ENCODE measurements at places on chromosomes 11 and 22.

DNA sequence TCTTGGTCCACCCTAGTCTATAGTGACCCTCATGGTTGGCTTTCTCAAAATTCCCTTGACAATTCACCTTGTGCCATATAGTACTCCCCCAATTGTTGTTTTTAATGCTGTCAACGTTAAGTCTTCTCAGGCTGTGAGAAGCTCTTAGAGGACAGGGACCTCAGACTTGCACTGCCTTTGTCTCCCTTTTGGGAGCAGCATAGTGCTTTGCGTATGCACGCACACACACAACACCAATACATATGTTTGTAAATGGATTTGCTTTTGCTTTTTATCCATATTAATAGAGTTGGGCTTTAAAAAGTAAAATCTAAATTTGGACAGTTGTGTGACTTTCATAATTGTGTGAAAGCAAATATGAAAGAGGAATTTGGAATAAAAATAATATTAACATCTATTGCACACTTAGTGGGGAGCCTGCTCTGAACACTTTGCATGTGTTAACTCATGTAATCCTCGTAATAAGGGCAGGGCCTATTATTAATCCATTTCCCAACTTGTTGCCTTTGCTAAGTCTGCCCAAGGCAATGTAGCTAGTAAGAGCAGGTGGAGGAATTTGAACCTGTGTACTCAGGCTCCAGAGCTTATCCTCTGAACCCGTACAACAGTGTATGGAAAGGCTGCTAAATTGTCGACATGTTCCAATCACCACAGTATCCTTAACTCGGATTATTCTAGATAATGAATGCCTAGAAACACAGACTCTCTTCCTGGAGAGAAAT, 257.7 kb upstream of the NARS2 start:
- H3K27me3 ChIP-seq: no peaks in the 10 kb centered on the region
- H3K27ac ChIP-seq: no peak overlapping the region
- H3K36me3 ChIP-seq: no peaks in the 10 kb centered on the region
- DNase-seq: no peak
- no peaks in the 10 kb centered on the region for H3K4me1 ChIP-seq

- no peak overlapping the region for H3K27ac ChIP-seq
- no peaks in the 10 kb centered on the region for H3K36me3 ChIP-seq
- peaks cover 5% of the 10 kb centered on the region for H3K4me1 ChIP-seq
Measured at GRCh38 chr11:77999446-78000030, 5.1 kb upstream of the INTS4 start.

- H3K36me3 ChIP-seq: no peaks in the 10 kb centered on the region
- peaks cover 9% of the 10 kb centered on the region for H3K4me1 ChIP-seq
- H3K27me3 ChIP-seq: no peaks in the 10 kb centered on the region
- no peak overlapping the region for H3K4me3 ChIP-seq
- no peak for DNase-seq
Measured at GRCh38 chr11:62865635-62866034, 15.1 kb upstream of the SLC3A2 start.

GRCh38 chr11:1938343-1939005, 8.7 kb upstream of the MRPL23 start:
- H3K27ac ChIP-seq: no peak overlapping the region
- no peak overlapping the region for H3K4me3 ChIP-seq
- no peaks in the 10 kb centered on the region for H3K36me3 ChIP-seq
- H3K4me1 ChIP-seq: peaks cover 18% of the 10 kb centered on the region

GRCh38 chr22:29877620-29878019, 5.4 kb upstream of the MTMR3 start:
- H3K27ac ChIP-seq: no peak overlapping the region
- no peak overlapping the region for H3K4me3 ChIP-seq
- H3K36me3 ChIP-seq: no peaks in the 10 kb centered on the region
- H3K4me1 ChIP-seq: peaks cover under 1% of the 10 kb centered on the region
- H3K27me3 ChIP-seq: no peaks in the 10 kb centered on the region
- no peak for DNase-seq

DNA sequence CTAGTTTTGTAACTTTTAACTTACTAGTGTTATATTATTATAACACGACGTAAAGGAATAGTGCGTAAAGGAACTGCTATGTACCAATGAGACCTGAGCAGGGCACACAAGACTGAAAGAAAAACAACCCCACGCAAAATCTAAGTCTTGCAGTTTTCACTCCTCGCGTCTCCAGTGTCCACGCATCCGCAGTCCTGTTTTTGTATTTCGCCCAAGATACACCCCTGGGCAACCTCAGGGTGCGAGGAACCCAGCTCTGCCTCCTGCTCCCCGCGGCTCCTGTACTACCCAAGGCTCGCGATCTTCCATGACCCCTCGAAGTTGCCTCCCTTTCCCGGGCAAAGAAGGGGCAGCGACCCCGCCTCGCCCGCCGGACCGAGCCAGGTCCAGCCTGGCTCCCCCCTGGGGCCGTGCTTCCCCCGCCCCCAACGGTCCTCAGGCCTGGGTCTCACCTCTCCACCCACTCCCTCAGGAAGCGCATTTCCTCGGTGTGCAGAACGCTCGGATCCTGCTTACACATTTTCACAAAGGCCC, 393 bp downstream of the ST13 start:
- no peaks in the 10 kb centered on the region for H3K27me3 ChIP-seq
- DNase-seq: no peak
- H3K4me1 ChIP-seq: peaks cover 55% of the 10 kb centered on the region
- H3K4me3 ChIP-seq: peak overlapping the region; percentile 88
- H3K27ac ChIP-seq: peak overlapping the region; percentile 97

- no peaks in the 10 kb centered on the region for H3K27me3 ChIP-seq
- H3K4me3 ChIP-seq: no peak overlapping the region
- H3K27ac ChIP-seq: no peak overlapping the region
Measured at GRCh38 chr11:101278286-101278685, 148.7 kb upstream of the PGR start.

GRCh38 chr11:83818349-83818748, 532.2 kb upstream of the CCDC90B start:
- H3K27ac ChIP-seq: no peak overlapping the region
- H3K4me1 ChIP-seq: no peaks in the 10 kb centered on the region
- H3K4me3 ChIP-seq: no peak overlapping the region
- no peak for DNase-seq
- no peaks in the 10 kb centered on the region for H3K27me3 ChIP-seq

- H3K27me3 ChIP-seq: peaks cover 95% of the 10 kb centered on the region
- H3K27ac ChIP-seq: no peak overlapping the region
- no peaks in the 10 kb centered on the region for H3K36me3 ChIP-seq
- H3K4me1 ChIP-seq: peaks cover 14% of the 10 kb centered on the region
- no peak overlapping the region for H3K4me3 ChIP-seq
Measured at GRCh38 chr11:69773626-69774353, 1.4 kb downstream of the FGF4 start.

GRCh38 chr11:103601225-103601846, 435.1 kb upstream of the DDI1 start:
- no peaks in the 10 kb centered on the region for H3K27me3 ChIP-seq
- no peak for DNase-seq
- no peaks in the 10 kb centered on the region for H3K36me3 ChIP-seq
- H3K4me1 ChIP-seq: no peaks in the 10 kb centered on the region

DNA sequence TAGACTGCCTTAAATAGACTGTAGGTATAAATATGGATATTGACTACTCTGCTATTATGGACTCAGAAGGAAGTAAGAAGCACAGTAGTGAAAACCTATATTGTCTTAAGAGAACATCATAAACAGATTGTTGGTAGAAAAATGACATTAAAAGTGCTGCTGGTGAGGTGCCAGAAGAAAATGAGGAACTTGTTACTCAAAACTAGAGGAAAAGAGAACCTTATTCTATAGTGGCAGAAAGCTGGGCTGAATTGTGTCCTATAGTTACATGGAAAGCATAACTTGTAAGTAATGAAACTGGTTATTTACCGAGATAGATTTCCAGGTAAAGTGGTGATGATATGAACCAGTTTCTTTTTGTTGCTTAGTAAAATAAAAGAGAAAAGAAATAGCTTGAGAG, 109.7 kb upstream of the CTSC start:
- no peak overlapping the region for H3K27ac ChIP-seq
- no peaks in the 10 kb centered on the region for H3K36me3 ChIP-seq
- no peaks in the 10 kb centered on the region for H3K27me3 ChIP-seq
- no peak overlapping the region for H3K4me3 ChIP-seq

DNA sequence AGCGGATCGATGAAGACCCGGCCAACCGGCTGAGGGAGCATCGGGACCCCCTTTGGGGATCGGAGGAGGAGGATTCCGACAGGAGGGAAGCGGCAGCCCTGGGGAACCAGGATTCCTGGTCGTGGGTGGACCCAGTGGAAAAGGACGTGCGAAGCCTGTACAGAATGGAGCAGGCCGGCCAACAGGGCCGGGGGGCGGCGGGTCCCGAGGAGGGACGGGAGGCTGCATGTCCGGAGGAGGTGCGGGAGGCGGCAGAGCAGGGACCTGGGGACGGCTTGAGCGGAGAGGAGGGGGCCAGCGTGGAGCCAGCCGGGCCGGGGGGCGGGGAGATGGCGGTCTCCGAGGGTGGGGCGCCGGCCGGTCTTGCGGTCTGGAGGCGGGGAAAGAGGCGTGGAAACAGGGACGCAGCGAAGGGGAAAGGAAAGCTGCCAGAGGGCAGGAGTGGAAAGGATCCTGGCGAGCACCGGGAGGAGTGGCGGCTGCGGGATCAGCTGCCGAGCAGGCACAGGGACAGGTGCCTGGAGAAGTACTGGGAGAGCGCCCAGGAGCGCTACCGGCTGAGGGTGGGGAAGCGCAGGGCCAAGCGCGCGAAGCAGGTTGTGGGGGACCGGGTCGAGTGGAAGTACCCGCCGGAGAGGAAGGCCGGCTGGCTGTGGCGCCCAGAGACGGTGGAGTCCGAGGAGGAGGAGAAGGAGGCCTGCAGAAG, at the start of gene ANO5:
ANO5 (plus strand) TSS at position 444 of the 706 bp plus-strand sequence. CDS start 408 bp downstream, outside the sequence.
- peaks cover 20% of the 10 kb centered on the region for H3K27me3 ChIP-seq
- peak within 1 kb of the TSS; percentile 59 for H3K4me3 ChIP-seq

DNA sequence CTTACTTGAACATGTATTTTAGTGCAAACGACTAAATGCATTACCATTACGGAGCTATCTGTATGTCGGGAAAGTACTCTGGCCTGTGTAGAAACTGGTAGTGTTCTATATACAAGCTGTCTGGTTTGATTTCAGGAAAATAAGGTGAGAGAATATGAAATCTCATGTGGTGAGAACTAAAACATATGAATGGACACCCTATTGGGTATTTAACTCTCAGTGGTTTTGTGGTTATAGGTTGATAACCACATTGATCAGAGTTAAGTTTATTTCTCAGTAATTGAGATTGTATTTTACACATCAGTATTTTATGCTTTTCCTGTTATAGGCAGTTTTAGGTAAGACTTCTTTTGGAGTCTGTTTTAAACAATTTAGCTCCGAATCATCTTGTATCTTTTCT, 10.4 kb downstream of the ANO5 start:
- no peak for DNase-seq
- no peaks in the 10 kb centered on the region for H3K4me1 ChIP-seq
- H3K27ac ChIP-seq: no peak overlapping the region
- no peaks in the 10 kb centered on the region for H3K36me3 ChIP-seq
- no peak overlapping the region for H3K4me3 ChIP-seq
- H3K27me3 ChIP-seq: no peaks in the 10 kb centered on the region

DNA sequence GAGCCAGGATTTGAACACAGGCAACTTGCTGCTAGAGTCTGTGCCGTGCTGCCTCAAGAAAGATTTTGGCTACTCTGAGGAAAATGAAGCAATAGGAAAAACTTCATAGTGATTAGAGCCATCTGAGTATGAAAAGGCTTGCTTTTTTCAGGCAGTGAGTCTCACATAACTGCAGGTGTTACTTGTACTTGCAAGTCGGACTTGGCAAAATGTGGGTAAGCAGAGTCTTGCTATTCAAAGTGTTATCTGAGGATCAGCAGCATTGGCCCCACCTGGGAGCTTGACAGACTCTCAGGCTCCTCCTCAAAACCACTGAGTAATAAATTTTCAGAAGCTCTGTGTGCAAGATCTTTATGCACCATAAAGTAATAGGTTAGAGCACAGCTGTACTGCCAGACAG, 18.1 kb downstream of the RNF141 start:
- DNase-seq: no peak
- H3K36me3 ChIP-seq: peaks cover 55% of the 10 kb centered on the region
- H3K4me1 ChIP-seq: peaks cover 28% of the 10 kb centered on the region
- H3K4me3 ChIP-seq: no peak overlapping the region
- peak overlapping the region; percentile 72 for H3K27ac ChIP-seq

GRCh38 chr22:27492566-27493201, 308.9 kb downstream of the MN1 start:
- no peak overlapping the region for H3K4me3 ChIP-seq
- H3K27me3 ChIP-seq: no peaks in the 10 kb centered on the region
- H3K36me3 ChIP-seq: no peaks in the 10 kb centered on the region
- DNase-seq: no peak

- no peak overlapping the region for H3K4me3 ChIP-seq
- no peaks in the 10 kb centered on the region for H3K36me3 ChIP-seq
- peaks cover 16% of the 10 kb centered on the region for H3K4me1 ChIP-seq
Measured at GRCh38 chr11:106990331-106990730, 27.9 kb downstream of the GUCY1A2 start.

DNA sequence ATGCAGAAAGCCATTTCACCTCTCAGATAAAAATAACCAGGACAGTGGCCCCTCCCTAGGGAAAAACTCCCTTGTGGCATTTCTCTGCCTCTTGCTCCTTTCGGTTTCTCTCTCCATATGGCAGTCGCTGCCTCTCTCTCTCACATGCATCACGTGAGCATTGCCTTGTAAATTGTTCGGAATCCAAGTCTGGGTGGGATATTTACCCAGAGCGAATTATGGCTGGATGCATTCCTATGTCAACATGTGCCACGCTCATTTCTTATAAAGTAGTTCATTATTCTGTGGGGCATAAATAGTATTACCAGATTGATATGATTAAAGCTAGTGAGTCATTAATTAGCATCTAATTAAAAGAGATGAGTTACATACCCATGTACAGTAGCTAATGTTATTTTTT, 392.9 kb downstream of the INSC start:
- H3K27me3 ChIP-seq: no peaks in the 10 kb centered on the region
- H3K27ac ChIP-seq: no peak overlapping the region
- no peak overlapping the region for H3K4me3 ChIP-seq
- DNase-seq: no peak
- no peaks in the 10 kb centered on the region for H3K36me3 ChIP-seq
- no peaks in the 10 kb centered on the region for H3K4me1 ChIP-seq

DNA sequence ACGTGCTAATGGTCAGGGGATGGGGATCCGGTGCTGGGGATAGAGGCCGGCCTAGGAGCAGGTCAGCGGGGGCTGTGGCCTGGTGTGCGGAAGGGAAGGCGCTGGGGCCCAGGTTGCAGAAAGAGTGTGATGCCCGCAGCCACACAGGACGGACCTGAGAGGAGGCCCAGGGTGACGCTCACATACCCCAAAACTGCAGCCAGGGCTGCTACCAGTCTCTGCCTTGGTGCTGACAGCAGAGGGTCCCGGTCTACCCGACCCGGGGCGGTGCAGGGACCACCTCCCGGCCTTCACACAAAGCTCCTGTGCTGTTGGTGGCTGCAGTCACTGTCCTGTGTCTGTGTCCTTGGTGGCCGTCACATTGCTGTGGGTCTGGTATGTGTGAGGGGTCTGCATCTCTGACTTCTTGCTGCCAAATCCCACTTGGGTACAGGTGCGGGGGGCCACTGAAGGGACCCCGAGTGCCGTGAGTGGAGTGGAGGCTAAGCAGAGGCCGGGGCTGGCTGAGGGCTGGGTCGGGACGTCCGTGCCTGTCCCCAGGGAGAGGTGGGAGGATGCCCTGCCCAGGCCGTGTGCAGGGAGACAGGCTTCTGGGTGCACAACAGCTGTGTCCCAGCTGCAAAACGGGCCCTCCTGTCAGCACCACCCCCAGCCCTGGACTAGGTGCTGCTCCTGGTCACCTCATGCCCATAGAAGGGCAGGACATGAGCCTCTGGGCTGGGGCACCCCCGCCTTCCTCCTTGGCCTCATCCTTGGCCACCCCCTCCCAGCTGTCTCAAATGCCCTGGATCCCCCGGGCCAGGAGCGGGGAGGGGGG, 1.5 kb downstream of the LSP1 start:
- no peaks in the 10 kb centered on the region for H3K36me3 ChIP-seq
- no peak for DNase-seq
- H3K4me1 ChIP-seq: no peaks in the 10 kb centered on the region
- no peak overlapping the region for H3K27ac ChIP-seq
- peak overlapping the region; percentile 29 for H3K4me3 ChIP-seq

All from suprapubic skin (tissue), 4 donors.